Right ventricle myocardium superior (tissue), 1 donor: ENCODE measurements at places on chromosomes 12 and 14. TPM values are rescaled to one million over a fixed set of nuclear protein-coding genes. Genes with fewer than 3 reads are reported as not detected.

- DNase-seq = peak; percentile 42
These were observed at the start of gene TSHR for GRCh38 chr14:80955416-80955941. TSS of gene TSHR (plus strand) at chr14:80955621. CDS start at chr14:80955681, 60 bp downstream.

KERA gene
- total RNA-seq = not detected

- no peak for DNase-seq
These were observed 63.8 kb upstream of the PLEKHG7 start for GRCh38 chr12:92639017-92639416.

DNA sequence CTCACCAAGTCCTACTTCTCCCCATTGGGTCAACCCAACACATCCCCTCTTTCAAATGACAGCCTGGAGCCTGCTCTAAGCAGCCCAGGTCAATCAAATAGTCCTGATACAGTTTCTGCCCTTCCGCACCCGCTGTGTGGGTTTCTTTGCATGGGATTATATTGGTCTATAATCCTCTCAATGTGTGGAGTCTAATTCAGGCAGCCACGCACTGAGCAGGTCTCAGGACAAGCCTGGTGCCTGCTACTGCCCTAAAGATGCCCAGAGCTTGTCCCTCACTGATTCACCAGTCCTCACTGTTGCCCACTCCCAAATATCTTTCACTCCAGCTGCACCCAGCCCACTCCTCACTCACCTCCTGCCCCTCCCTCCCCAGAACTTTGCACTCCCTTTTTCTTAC is 16.4 kb downstream of the ACTN1 start:
- no peak for DNase-seq

DNA sequence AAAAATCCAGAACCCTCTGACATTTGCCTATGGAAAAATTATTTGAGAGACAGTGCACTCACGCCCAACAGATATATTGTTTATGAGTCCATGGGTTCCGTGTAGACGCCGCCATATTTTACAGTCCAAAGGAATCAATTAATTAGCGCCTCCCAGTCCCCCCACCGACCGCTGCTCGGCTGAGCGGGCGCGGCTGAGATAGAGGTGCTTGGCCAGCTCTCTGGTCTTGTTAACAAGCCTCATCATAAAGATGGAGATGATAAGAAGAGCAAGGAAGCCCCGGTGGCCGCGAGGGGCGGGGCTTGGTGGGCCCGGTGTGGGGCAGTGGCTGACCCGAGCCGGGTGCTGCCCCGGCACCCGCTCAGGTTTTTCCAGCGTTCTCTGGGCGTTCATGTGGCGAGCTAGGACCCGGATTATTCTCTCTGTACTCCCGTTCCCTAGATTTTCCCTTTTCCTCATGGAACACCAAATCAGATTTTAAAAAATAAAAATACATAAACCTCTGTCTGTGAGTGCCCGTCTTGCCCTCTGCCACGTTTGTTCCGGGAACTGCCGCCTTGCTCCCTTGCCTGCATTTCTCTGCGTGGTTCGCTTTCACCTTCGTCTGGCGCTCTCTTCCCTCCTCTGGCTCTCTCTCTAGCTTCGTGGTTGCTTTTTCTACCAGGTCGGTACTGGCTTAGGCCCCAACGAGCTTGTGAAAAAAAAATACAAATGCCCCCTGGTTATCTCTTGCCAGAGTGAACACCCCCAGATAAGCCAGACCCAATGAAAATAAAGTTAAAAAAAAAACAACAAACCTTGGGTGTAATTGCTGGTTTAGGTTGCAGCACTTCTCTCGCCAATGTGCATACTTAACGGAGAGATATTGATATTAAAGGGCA is 9.0 kb downstream of the HOXC12 start:
- no peak for DNase-seq

DNA sequence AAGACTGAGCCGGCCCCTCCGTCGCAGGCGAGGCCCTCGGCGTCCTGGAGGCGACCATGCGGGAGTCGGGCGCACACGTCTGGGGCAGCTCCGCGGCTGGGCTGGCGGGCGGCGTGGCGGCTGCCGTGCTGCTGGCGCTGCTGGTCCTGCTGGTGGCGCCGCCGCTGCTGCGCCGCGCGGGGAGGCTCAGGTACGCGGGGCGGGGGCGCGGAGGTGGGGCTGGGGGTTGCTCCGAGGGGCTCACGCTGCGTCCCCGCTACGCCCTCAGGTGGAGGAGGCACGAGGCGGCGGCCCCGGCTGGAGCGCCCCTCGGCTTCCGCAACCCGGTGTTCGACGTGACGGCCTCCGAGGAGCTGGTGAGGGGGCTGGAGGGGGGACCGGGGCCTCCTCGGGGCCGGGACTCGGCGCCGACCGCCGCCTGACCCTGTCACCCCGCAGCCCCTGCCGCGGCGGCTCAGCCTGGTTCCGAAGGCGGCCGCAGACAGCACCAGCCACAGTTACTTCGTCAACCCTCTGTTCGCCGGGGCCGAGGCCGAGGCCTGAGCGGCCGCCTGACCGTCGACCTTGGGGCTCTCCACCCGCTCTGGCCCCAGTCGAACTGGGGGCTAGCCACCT is 7.8 kb downstream of the AMN start:
- DNase-seq = peak; percentile 22

SMOC1 gene
- 1.8 TPM for total RNA-seq

DNA sequence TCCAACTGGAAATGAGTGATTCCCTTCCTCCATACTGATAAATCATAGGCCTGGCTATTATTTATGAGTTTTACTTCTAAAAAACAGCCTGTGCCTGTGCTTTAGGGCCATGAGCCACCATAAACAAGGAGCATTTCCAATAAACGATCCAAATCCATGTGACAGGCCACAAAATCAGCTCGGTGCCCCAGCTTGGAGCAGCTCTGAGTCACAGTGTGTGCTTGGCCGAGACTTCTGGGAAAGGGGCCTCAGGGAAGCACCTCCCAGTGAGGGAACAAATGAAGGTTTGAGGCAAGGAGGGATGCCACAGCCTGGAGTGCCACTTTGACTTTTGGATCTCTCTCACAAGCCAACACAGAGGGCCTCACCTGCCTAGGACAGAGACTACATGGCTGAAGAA is 190.4 kb downstream of the NTF3 start:
- DNase-seq = no peak

DNA sequence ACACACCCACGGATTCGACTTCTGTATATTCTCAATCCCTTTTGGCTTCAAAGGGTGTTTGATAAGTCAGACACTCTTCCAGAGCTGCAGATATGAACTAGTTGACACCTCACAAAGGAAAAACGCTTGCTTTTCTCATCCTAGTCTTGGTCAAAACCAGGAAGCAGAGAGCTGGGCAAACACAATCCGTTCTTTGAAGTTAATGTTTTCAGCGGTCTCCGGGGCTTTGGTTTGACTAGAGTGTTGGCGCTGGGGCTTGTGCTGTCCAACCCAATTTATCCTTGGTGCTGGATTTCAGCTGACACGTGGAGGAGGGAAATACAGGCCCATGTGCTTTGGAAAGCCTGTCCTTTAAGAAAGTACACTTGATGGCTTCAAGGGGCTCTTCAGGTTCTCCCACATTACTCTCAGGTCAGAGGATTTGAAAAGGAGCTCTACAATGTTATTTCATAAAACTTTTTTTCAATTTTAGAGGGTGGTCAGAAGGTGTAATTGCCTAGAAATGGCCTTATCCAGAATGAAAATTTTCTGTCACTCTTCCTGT is 985.8 kb downstream of the VRK1 start:
- no peak for DNase-seq

DNA sequence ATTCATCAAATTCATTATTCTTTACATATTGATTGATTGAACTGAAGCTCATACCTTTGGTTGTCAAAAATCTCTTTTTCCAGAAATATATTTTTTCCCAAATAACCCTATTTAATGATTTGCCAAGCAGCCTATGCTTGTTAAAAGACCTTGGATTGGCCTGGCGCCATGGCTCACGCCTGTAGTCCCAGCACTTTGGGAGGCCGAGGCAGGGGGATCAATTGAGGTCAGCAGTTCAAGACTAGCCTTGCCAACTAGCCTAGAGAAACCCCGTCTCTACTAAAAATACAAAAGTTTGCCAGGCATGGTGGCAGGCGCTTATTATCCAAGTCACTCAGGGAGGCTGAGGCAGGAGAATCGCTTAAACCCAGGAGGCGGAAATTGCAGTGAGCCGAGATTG is 165.1 kb upstream of the MGAT4C start:
- DNase-seq = no peak

- no peak for DNase-seq
These were observed 31.2 kb downstream of the DACT1 start for GRCh38 chr14:58668848-58669480.

DNA sequence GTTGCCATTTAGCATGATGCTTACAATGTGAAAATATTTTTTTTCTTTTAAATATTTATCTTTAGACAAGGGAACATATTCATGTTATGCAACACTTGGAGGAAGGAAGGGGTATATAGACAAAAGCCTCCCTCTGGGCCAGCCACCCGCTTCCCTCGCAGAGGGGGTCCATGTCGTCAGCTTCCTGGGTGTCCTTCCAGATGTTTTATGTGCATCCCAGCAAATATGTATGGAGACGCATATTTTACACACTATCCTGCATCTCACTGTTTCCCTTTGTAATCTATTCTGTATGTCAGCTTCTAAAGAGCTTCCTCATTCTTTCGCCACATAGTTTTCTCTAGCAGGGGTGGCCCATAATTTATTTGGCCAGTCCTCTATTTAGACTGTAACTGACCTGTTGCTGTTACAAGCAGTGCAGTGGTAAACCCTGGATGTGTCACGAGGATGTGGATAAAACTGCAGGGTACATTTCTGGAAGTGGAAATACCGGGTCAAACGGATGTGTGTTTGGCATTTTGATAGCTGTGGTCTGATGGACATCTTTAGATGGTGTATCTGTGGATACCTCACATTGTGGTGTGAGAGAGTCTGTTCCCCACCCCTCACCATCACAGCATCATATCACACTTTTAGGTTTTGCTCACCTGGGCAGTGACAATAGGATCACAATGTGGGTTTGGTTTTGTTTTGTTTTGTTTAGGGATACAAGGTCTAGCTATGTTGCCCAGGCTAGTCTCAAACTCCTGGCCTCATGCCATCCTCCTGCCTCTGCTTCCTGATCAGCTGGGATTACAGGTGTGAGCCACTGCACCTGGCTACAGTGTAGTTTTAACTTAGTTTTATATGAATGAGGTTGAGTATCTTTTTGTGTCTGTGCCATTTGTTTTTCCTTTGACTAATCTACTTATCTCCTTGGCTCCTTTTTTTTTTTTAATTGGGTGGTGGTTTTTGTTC is 31.6 kb downstream of the FAM222A start:
- peak; percentile 2 for DNase-seq

SLC4A8 gene
- total RNA-seq = 0.89 TPM

DNA sequence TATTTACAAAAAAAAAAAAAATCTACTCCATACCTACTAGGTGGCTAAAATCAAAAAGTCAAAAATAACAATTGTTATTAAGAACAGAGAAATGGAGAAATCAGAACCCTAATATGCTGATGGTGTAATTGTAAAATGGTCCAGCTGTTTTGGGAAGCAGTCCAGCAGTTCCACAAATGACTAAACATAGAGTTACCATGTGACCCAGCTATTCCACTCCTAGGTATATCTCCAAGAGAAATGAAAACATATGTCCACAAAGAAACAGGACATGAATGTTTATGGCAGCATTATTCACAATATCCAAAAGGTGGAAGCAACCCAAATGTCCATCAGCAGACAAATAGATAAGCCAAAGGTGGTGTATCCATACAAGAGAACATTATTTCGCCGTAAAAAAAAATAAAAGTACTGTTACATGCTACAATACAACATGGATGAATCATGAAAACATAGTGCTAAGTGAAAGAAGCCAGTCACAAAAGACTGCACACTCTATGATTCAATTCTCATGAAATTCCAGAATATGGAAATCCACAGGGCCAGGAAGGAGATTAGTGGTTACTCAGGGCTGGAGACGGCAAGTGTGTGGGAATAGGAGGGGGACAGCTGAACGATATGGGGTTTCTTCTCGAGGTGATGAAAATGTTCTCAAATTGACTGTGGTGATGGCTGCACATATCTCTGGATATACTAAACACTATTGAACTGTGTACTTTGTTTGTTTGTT is 9.1 kb upstream of the DPF3 start:
- DNase-seq = no peak

DNA sequence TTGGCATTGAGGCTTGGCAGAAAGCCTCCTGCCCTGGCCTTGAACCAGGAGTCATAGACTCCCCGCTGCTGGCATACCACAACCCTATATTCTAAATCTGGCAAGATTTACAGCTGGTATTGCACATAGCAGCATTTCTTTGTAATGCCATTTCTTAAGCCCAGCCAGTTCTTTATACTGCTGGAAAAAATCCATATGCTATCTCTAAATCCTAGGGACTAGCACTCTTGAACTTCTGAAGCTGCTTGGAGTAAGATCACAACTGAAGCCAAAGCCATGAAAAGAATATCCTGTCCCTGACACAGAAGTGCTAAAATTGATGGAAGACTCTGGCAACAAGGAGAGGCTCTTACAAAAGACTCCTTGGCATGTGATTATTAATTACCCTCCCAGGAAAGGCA is 89.3 kb downstream of the KCNC2 start:
- DNase-seq = no peak

KRT77 gene
- not detected for total RNA-seq

CLBA1 gene
- total RNA-seq = 1.5 TPM

DNA sequence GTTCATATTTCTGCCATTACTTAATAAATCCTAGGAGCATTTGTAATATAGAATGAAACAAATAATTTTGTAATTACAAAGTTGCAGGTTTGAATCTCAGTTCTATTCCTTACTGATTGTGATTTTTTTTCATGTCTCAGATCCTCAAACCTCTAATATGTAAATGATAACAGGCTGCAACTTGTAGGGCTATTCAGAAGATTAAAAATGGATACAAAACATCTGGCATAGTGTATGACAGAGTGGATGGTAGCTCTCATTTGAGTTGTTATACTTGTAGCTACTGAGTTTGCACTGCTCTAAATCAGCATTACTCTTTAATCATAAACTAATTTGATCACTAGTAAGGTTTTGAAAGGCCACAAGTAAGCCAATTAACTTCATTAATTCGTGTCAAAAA is 406.3 kb upstream of the MGAT4C start:
- no peak for DNase-seq

RHEBL1 gene
- 0.48 TPM for total RNA-seq

DNA sequence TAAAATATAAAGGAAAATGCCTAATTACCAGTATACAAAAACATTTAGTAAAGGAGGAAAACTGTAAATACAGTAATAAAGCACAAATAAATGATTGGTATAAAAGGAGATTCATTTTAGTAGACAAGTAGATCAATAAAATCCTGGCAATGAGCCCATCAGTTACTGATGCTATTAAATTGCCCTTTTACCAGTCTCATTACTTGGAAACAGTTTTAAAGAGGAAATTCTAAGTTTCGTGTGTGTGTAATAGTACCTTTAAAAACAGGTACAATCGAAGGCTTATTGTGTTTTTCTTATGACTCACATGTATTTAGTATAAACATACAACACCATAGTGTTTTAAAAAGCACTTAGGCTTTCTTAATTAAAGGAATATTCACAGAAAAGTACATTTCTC is 46.4 kb upstream of the SYT10 start:
- DNase-seq = no peak
